Prostate gland (tissue), 2 donors: ENCODE measurements at places on chromosomes 1 and 21. TPM values are rescaled to one million over a fixed set of nuclear protein-coding genes. Genes with fewer than 3 reads are reported as not detected.
A peak's percentile ranks its signal among the peaks of the same experiment; 100 is the strongest.

SAMD13 gene
- total RNA-seq, result 3.1 TPM

VWA5B1 gene
- total RNA-seq, result 0.51 TPM

FOXD2 gene
- 1.2 TPM for total RNA-seq

ANKRD45 gene
- total RNA-seq, result 2.3 TPM

KANK4 gene
- total RNA-seq, result 6.8 TPM

MAEL gene
- total RNA-seq, result 0.32 TPM

GRCh38 chr1:19034721-19035120, 78.2 kb upstream of the IFFO2 start:
- H3K4me1 ChIP-seq, result peaks cover 6% of the 10 kb centered on the region
- no peak for DNase-seq
- peak overlapping the region; percentile 61 for H3K27ac ChIP-seq
- no peak overlapping the region for H3K4me3 ChIP-seq

DNA sequence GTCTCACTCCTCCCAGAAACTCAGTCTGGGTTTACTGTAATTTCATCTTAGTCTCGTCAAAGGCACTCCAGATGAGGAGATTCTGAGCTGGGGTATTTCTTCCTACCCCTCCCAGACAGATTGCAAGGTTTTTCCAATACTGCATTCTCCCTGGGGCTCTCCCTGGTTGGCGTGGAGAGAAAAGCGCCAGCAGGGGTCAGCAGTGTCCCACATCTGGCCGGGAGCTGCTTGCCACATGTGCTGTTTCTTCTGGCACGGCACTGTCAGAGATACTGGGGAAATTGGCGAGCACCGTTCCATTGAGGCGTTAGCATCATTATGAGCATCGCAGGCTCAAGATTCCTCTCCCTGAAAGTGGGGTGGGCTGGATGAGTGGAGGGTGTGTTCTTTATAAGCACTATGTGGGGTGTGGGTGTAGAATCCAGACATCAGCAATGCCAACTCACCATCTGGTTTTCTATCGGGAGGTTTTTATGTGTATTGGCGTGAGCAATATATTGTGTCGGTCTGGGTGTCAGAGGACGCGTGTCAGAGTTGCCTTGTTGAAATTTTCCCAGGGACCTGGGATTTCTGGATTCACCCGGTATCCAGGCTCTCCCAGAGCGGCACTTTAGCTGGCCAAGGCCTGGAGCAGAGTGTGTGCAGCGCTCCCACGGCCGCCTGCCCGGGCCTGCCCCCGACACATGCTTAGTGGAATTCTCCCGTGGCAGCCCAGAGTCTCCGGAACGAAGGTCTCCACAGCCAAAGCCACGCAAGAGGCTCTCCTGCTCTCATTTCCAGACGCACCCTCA, 8.0 kb upstream of the NAV1 start:
- H3K27ac ChIP-seq, result no peak overlapping the region
- no peaks in the 10 kb centered on the region for H3K27me3 ChIP-seq
- peak; percentile 57 for DNase-seq
- no peaks in the 10 kb centered on the region for H3K4me1 ChIP-seq
- H3K4me3 ChIP-seq, result no peak overlapping the region

DNA sequence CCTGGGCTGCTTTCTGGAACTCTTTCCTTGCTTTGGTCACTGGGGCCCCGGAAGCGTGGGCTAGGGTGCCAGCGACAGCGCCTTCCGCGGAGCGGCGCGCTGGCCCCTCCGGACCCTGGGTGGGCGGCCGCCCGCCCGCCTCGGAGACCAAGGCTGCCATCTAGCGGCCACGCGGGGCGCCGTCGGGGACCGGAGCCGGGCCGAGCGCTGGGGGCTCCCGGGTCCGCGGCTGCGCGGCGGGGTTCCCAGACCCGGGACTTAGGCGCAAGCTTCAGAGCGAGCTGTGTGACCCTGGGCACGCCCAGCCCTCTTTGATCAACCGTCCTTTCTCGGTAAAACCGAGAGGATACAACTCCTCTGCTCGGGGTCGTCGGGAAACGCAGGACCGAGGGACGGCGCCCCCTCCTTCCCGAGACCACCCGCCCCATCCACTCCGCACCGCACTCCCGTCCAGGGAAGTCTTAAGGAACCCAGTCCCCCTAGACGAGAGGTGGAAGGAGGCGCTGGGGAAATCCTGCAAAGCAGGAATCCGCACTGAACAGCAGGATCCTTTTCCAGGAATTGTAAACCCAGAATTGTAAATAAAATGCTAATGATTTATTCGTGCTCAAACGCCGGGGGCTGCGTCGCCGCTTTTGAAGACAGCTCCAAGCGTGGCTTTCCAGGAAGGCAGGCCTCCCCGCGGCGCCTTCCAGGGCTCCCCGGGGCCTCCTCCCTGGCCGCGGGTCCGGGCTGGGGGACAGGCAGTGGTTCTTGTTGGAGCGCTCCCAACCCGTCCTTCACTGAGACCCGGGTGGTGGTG, 41.2 kb downstream of the RRAGC start:
- H3K4me3 ChIP-seq, result peak overlapping the region; percentile 18
- no peak for DNase-seq
- H3K27me3 ChIP-seq, result peaks cover 12% of the 10 kb centered on the region
- H3K4me1 ChIP-seq, result no peaks in the 10 kb centered on the region

- no peaks in the 10 kb centered on the region for H3K27me3 ChIP-seq
- no peak overlapping the region for H3K27ac ChIP-seq
- H3K4me3 ChIP-seq, result no peak overlapping the region
- no peak for DNase-seq
These were observed 3.5 kb upstream of the CD244 start for GRCh38 chr1:160866001-160866694.

DNA sequence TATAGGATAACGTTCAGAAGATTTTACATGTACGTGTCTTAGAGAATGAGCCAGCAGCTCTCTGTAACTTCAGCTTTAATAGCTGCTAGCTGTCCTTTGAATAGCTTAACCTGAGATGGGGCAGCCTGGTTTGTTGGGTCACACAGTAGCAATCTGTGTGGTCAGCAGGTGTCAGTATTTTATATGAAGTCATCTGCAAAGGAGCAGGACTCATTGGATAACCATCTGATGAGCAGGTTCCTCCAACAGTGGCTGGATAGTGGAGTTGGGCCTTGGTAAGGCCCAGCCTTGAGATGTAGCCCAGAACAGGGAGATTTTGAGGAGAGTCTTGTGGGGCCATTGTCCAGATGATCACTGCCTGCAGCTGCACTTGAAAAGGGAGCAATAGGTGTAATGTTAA, 6.4 kb downstream of the GSTM5 start:
- DNase-seq, result no peak
- no peaks in the 10 kb centered on the region for H3K27me3 ChIP-seq
- H3K4me3 ChIP-seq, result no peak overlapping the region
- no peak overlapping the region for H3K27ac ChIP-seq
- H3K4me1 ChIP-seq, result no peaks in the 10 kb centered on the region
- no peaks in the 10 kb centered on the region for H3K36me3 ChIP-seq

- H3K27me3 ChIP-seq, result no peaks in the 10 kb centered on the region
- no peak overlapping the region for H3K27ac ChIP-seq
- no peaks in the 10 kb centered on the region for H3K4me1 ChIP-seq
- no peaks in the 10 kb centered on the region for H3K36me3 ChIP-seq
- no peak for DNase-seq
These were observed 245.6 kb upstream of the HOOK1 start for GRCh38 chr1:59569198-59569597.

GRCh38 chr1:42769811-42770210, 2.8 kb downstream of the C1orf50 start:
- H3K27ac ChIP-seq, result no peak overlapping the region
- peaks cover 9% of the 10 kb centered on the region for H3K4me1 ChIP-seq
- H3K36me3 ChIP-seq, result peaks cover under 1% of the 10 kb centered on the region
- DNase-seq, result no peak
- no peaks in the 10 kb centered on the region for H3K27me3 ChIP-seq

DNA sequence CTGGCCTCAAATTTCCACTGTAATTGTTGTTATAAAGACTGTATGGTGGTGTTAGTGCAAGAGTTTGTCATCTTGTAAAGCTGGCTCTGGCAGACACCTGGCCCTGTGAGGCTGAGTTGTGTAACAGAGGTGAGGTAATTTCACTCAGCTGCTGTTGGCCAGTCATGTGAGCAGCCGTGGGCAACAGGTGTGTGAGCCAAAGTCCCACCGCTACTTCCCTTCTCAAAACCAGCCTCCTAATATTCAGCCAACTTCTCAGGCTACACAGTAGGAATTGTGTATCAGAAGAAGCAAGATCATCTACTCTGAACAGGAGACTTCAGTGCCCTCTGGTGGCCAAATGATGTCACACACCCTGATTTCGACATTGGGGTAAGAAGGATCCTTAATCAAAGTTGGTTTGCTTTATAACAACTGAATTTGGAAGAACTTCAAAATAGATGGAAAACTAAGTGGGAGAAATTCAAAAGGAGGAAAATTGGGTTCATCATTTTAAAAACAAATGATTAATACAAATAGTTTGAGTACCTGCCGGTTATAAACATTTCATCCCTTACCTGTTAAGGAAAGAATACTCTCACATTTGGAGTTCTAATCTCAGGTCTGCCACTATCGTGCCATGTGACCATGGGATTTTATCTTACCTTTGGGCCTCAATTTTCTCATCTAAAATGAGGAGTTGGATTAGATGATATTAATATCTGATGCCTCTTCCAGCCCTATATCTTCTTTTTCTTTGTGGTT, 2.6 kb upstream of the CREG1 start:
- no peak overlapping the region for H3K4me3 ChIP-seq
- H3K27ac ChIP-seq, result no peak overlapping the region

DNA sequence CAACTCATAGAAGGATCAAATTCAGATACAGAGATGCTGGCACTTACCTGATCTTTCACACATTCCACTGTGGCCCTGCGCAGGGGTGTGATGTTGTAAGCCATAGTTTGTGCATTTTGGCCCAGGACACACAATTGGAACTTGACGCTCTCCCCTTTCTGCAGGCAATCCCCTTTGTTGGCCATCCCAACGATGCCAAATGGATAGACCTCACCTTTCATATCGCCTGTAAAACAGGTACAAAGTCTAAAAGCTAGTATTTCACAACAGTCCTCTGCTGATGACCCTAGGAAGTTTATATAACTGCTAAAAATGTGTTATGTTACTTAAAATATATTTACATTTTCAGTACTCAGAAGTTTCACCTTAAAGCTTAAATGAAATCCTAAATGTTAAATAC, 3.9 kb upstream of the NRAS start:
- no peaks in the 10 kb centered on the region for H3K27me3 ChIP-seq
- peaks cover 24% of the 10 kb centered on the region for H3K36me3 ChIP-seq
- H3K4me3 ChIP-seq, result no peak overlapping the region
- H3K27ac ChIP-seq, result no peak overlapping the region
- H3K4me1 ChIP-seq, result no peaks in the 10 kb centered on the region
- no peak for DNase-seq

GRCh38 chr1:14372526-14372925, 226.0 kb upstream of the KAZN start:
- H3K27me3 ChIP-seq, result peaks cover 5% of the 10 kb centered on the region
- DNase-seq, result no peak
- H3K4me3 ChIP-seq, result no peak overlapping the region
- H3K27ac ChIP-seq, result no peak overlapping the region
- H3K4me1 ChIP-seq, result no peaks in the 10 kb centered on the region

DNA sequence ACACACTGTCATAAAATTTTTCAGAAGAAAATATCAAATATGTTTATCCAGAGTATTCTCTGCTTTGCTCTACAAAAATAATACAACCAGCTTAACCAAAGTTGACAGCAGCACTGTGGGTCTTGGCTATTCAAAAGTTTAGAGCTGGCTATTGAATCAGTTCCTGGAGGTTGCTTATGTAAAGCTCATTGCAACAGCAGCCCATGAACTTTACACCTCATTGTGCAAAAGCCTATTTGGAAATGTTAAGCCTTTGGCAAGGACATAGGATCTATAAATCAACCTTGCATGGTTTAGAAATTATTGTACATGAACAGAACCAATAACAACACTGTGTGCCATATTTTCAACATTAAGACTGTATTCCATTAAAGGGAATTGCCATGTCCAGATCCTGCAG, 714.9 kb downstream of the ADGRL2 start:
- H3K27ac ChIP-seq, result no peak overlapping the region
- H3K4me1 ChIP-seq, result no peaks in the 10 kb centered on the region
- no peaks in the 10 kb centered on the region for H3K36me3 ChIP-seq

- DNase-seq, result no peak
- no peak overlapping the region for H3K4me3 ChIP-seq
- no peaks in the 10 kb centered on the region for H3K27me3 ChIP-seq
- H3K36me3 ChIP-seq, result no peaks in the 10 kb centered on the region
- no peaks in the 10 kb centered on the region for H3K4me1 ChIP-seq
- H3K27ac ChIP-seq, result no peak overlapping the region
These were observed 100.7 kb downstream of the DMRTA2 start for GRCh38 chr1:50322579-50322978.

DNA sequence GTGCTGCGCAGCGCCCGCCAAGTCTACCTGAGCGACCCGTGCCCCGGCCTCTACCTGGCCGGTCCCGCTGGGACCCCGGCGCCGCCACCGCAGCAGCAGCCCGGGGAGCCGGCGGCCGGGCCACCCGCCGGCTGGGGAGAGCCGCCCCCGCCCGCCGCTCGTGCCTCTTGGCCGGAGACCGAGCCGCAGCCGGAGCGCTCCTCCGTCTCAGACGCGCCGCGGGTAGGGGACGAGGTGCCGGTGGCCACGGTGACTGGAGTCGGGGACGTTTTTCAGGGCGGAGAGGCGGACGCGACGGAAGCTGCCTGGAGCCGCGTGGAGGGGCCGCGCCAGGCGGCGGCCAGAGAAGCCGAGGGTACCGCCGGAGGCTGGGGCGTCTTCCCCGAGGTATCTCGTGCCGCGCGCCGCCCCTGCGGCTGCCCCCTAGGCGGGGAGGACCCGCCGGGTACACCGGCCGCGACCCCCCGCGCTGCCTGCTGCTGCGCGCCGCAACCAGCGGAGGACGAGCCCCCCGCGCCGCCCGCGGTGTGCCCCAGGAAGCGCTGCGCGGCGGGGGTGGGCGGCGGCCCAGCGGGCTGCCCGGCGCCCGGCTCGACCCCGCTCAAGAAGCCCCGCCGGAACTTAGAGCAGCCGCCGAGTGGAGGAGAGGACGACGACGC, 646 bp downstream of the IER5 start:
- no peak for DNase-seq
- H3K27ac ChIP-seq, result peak overlapping the region; percentile 83
- peak overlapping the region; percentile 58 for H3K4me3 ChIP-seq
- H3K4me1 ChIP-seq, result no peaks in the 10 kb centered on the region

- H3K36me3 ChIP-seq, result no peaks in the 10 kb centered on the region
- no peak overlapping the region for H3K4me3 ChIP-seq
These were observed 72.5 kb downstream of the UROD start for GRCh38 chr1:45084562-45084961.

GRCh38 chr1:211781260-211781659, 49.3 kb downstream of the LPGAT1 start:
- DNase-seq, result no peak
- no peaks in the 10 kb centered on the region for H3K36me3 ChIP-seq
- no peaks in the 10 kb centered on the region for H3K4me1 ChIP-seq
- H3K27ac ChIP-seq, result peak overlapping the region; percentile 9
- no peaks in the 10 kb centered on the region for H3K27me3 ChIP-seq

DNA sequence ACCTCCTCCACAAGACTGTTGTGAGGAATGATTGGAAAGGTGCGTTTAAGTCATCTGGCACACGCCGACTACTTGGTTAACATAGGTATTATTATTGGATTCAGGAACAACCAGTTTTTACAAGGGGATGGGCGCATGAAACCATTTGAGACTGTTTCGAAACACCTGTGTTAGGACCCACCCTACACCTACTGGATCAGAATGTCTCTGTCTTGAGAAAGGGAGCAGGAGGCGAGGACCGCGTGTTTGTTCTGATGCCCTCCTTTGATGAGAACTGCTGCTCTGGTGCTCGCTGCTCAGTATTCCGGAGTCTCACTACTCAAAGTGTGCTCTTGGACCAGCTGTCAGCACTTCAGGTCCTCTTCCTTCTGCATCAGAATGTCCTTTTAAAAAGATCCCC, 7.3 kb downstream of the H6PD start:
- H3K4me3 ChIP-seq, result no peak overlapping the region
- no peaks in the 10 kb centered on the region for H3K36me3 ChIP-seq
- peak; percentile 84 for DNase-seq
- no peaks in the 10 kb centered on the region for H3K27me3 ChIP-seq
- peak overlapping the region; percentile 95 for H3K27ac ChIP-seq
- H3K4me1 ChIP-seq, result peaks cover 57% of the 10 kb centered on the region
